GM19239 (cell line): ENCODE measurements at places on chromosomes 5 and 9.

DNA sequence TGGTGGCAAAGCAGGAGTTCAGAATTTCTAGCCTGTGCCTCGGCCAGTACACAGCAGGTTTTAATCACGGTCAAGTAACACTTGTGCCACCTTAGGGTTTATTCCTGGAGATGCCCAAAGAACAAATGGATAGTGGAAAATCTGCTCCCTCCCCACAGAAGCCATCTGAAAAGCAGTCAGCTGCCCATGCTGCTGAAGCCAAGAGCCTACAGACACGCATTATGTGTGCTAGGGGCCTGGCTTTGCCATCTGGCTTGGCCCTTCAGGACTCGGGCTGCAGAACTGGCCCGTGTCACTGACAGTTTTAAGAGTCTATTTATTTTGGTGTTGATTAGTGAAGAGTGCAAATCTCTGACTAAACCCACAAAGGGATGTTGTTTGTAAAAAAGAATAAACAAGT is 11.1 kb downstream of the ARSB start:
- no peak for DNase-seq

DNA sequence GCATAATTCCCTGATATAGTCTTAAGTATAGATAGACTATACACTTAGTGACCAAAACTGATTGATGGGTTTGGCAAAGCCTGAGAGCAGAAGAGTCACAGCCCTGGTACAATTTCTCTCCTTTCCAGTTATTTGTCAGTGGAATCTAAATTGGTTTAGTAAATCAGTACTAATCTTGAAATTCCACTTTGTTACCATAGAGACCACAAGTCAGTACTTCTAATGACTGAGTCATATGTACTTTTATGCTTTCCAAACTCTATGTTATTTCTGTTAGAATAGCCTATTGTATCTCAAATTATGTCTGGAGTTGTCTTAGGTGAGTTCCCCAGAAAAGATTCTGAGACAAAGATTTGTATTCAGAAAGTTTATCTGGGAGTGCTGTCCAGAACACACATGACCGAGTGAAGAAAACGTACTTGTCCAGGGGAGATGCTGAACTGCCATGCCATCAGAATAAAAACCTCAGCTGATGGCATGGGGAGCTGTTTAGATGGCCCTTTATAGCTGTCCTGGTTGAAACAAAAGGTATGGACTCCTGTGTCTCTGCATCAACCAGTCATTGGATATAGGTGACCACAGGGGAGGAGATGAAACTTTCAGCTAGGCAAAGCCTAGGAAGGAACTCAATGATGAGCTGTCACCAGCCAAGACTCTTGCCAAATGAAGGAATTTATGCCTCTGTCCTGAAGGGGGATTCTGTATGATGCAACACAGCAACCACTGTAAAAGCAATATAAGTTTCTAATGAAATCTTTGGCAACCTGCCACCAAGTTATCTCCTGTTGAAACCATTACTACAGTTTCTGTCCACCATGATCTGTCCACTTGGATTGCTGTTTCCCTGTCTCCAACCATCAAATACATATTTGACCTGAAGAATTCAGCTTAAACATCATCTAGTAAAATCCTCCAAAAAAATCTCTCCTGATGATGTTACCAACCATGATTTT is 18.0 kb upstream of the SMC2 start:
- DNase-seq, result no peak

DNA sequence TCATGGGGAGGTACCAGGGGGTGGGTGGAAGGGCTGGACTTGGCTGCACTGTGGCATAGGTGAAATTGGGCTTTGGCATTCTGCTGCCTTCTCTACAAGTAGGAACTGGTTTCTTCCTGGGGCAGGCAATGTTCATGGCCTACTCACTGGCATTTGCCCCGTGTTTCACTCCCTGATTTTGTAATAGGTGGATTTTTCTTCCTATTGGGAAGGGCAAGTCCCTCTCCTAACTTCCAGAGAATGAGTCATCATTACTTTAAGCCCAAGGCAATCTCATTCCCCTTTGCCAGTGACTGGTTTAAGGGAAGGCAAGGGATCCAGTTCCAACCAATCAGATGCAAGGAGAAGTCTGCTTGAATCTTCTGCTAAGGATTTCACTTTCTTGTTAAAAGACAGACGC is 67.9 kb upstream of the ANKRD55 start:
- DNase-seq, result no peak

DNA sequence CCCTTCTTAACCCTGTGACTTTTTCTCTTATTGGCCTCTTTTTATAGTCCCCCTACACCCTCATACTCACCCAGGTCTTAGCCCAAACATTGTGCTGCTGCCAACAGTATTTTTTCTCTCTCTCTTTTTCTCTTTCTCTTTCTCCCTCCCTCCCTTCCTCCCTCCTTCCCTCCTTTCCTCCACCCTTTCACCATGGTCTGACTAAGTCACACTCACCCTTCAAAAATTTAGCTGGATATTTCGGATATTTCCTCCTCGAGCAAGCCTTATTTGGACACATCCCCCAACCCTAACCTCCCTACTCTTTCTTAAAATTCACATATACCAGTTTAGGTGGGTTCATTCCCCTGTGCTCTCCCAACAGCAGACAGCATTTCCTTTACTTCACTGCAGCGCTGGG is 64.7 kb downstream of the FGF1 start:
- DNase-seq, result no peak

- DNase-seq, result no peak
These were observed 23.2 kb upstream of the RCL1 start for GRCh38 chr9:4769321-4770080.
